Stimulated activated CD8-positive, alpha-beta memory T cell treated with anti-CD3 and anti-CD28 coated beads, Interleukin-15, amount 100 ng/mL, for 48 hours (primary cell): ENCODE measurements at places on chromosomes 1 and 21.

- DNase-seq: no peak
These were observed 61.7 kb upstream of the USP24 start for GRCh38 chr1:55276671-55277376.

DNA sequence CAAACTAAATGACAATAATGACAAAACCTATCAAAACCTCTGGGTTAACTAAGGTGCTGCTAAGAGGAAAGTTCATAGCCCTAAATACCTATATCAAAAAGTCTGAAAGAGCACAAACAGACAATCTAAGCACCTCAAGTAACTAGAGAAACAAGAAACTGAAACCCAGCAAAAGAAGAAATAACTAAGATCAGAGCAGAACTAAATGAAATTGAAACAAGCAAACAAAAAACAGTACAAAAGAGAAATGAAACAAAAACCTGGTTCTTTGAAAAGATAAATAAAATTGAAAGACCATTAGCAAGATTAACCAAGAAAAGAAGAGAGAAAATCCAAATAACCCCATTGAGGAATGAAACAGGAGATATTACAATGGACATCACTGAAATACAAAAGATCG lies 44.8 kb upstream of the KIAA0040 start:
- no peak for DNase-seq

GRCh38 chr21:38960251-38960650 lies 154.5 kb downstream of the ETS2 start:
- DNase-seq: no peak

DNA sequence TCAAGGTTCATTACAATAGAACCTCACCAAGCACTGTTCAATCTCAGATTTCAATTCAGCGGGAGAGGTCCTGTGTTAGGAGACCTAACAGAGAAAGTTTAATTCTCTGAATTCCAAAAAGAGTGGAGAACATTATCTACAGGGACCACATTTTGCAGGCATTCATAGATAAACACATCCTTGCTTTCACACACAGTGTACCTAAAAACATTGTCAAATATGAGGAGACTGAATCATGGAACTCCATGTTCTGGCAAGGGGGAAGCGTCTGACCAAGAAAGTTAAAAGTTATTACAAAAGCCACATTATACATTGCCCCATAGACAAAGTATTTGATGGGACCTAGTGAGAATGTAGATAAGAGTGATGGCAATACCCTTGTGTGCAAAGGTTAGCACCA lies 21.1 kb upstream of the PPP1R15B start:
- DNase-seq: no peak

DNA sequence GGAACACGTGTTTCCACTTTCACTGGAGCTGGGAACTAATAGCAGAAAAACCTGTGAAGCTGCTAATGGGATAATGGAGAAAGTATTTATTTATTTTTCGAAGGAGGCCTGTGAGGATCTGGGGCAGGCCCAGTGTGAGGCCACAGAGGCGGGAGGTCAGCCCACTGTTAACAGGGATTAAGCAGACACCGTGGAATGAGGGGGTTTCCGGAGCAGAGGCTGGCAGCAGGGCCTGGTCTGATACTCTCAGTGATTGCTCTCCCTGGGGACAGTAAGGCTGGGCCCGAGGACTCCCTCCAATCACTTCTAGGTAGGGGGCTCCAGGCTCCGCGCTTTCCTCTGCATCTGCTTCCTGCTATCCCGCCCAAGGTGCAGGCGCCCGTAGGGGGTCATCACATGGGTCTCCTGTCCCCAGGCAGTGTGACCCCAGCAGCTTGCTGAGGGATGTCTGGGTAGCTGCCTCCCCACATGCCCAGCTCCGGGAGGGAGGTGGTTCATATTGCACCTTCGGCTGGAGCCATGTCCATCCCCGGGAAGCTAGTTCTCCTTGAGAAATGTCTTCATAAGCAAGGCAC lies 28.8 kb upstream of the CDCA8 start:
- no peak for DNase-seq

DNA sequence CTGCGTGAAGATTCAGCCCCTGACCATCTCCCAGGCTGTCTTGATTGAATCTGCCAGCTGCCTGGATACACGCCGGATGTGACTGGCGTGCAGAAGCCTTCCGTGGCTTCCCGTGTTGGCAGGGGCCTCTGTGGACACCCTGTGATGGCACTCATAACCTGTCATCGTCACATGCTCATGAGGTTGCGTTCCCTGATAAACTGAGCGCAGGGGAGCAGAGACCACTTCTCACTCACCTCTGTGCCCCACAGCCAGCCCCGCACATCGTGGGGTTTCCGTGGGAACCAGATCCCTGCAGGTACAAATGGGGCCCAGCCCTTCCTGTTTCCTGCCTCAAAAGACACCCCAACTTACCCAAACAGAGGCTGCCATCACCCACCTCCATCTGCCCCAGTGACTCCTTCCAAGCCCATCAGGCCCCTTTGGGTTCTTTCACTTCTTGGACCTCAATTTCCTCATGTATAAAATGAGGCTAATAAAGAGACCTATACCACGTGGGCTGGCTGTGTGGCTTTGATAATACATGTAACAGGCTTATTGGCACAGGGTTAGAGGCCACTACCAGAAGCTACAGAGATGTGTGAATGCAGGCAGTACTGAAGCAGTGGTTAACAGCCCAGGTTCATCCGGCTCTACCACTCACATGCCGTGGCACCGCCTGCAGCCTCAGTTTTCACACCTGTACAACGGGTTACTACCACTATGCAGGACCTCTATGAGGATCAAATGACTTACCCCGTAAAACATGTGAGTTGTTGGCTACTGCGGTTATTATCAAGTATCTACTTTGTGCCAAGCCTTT lies 23.6 kb downstream of the HTR6 start:
- DNase-seq: no peak

- DNase-seq: no peak
These were observed 17.9 kb downstream of the TENT5C start for GRCh38 chr1:117623698-117624097.

- DNase-seq: no peak
These were observed 89.9 kb upstream of the SSX2IP start for GRCh38 chr1:84780000-84780716.

GRCh38 chr1:101128846-101129245 lies 103.3 kb upstream of the DPH5 start:
- no peak for DNase-seq

- no peak for DNase-seq
These were observed 22.8 kb downstream of the OR10R2 start for GRCh38 chr1:158494796-158495195.

DNA sequence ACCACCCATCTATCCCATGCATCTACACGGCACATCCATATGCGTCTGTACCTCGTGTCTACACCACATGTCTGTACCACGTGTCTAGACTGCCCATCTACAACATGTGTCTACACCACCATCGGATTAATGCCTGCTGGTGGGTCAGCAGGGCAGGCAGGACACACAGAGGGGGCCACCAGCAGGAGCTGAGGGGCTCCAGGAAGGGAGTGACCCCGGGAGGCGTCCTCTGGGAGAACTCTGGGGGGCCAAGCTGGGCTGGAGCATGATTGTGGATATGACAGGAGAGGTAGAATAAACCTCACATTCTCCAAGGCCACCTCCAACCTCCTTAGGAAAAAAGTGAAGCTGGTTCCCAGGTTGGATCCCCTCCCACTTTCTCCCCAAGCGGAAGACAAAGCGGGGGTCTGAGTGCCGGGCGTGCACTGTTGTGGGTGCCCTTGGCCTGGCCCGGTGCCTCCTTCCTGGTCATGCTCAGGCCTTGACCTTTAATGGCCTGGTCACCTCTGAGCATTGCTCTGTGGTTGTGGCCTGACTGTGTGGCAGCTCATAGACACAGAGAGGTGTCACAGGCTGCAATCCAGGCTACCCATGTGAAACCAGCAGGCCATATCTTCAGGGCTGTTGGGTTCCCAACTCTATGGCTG lies 881 bp upstream of the ACTRT2 start:
- DNase-seq: no peak

- DNase-seq: no peak
These were observed 52.1 kb downstream of the SYDE2 start for GRCh38 chr1:85148524-85149250.

- no peak for DNase-seq
These were observed 34.5 kb upstream of the GPR37L1 start for GRCh38 chr1:202088206-202088605.

GRCh38 chr1:20660847-20661206 lies 342 bp downstream of the DDOST start:
- no peak for DNase-seq
